ENCODE measurements at places on chromosomes 12 and 14. TPM values are rescaled to one million over a fixed set of nuclear protein-coding genes. Genes with fewer than 3 reads are reported as not detected.

DNA sequence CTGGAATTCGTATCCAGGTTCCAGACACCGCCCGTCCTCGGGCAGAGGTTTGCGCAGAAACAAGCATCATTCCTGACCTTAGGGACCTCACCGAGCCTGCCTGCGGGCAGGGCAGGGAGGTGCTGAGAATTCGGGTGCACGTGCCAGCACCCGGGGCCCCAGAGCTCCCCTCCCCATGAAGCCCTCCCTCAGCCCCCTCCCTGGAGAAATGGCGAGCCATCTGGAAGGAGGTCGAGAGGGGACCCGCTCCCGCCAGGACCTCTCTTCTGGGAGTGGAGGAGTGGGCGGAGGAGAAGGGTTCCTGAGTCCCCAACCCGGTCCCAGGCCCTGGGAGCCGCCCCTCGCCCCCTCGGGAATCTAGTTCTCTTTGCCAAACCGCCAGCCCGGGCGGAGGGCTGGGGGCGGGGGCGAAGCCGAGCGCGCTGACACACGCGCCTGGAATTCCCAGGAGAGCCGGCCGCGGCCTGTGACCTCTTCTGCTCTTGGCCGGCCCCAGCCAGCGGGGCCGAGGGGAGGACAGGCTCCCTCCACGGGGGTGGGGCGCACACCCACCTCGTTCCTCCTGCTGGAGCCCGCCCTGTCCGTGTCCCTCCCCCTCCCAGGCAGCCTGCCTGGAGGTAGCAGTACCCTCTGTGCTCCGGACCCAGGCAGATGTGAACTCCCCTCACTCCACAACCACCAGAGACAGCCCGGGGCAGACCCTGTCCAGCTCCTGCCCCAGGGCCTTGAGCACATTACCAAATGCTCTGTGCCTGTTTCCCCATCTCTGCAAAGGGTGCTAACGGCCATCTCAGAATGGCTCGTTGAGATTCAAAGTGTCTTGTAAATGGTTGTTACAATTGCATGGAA, 23.0 kb upstream of the GPR132 start:
- DNase-seq = no peak

Gene CD4
- total RNA-seq = 155 TPM

GRCh38 chr12:106106892-106107291, 31.9 kb downstream of the NUAK1 start:
- DNase-seq = no peak

Gene ITGB7
- 32.5 TPM for total RNA-seq

GRCh38 chr12:54306925-54307741, 6.3 kb upstream of the NFE2 start:
- peak; percentile 24 for DNase-seq

DNA sequence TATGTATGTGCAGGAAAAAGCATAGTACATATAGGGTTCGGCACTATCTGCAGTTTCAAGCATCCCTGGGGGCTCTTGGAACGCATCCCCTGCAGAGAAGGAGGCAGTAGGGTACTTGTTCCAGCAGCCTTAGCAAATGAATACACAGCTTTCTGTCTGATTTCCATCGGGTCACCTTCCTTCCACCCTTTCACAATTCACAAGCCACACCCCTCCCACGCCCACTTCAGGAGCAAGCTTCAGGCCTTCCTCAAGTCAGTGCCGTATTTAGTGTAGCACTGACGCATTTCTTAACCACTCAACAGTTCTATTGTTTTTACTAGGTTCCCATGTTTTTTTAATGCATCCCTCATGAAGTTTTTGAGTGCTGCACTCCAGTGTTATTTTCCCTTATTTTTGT, 64.2 kb downstream of the CLMN start:
- DNase-seq = no peak

All from activated naive CD4-positive, alpha-beta T cell treated with anti-CD3 and anti-CD28 coated beads for 36 hours (primary cell).